ENCODE measurements at places on chromosomes 13 and 19.

GRCh38 chr19:2762783-2763496 is 20.1 kb downstream of the SGTA start:
- DNase-seq, result no peak

DNA sequence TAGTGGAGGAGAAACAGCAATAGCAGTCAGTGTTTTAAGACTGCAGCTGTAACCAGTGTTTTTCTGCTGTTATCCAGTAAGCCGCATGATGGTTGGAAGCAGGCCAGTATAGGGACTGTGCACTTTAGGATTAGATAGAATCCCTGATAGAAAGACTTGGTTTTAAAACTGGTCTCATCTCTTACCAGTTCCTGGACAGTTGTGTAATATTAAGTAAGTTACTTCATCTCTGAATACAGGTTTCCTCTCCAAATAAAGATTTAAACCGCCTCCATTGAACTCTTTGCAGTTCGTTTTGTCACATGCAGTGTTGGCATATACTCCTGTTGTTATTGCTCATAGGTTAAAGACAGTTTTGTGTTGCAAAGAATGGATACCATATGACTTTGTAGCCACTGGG is 25.6 kb downstream of the URI1 start:
- no peak for DNase-seq

GRCh38 chr19:3397266-3398022 is 31.1 kb downstream of the NFIC start:
- peak; percentile 2 for DNase-seq

DNA sequence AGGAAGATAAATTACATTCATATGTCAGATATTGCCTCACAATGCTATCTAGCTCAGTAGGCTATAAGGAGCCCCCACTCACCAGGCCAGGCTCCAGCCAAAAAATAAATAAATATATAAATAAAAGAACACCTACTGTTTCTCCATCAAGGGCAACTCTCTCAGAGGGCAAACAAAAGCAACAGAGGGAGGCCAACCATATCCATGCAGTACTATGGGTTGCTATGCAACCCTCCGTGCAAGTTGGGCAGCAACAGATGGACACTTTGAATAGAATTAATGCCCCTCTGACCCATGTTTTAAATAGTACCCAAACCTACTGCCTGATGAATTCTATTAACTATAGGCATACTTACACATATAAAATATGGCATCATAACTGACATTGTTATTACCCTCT is 279.8 kb upstream of the EDNRB start:
- no peak for DNase-seq

DNA sequence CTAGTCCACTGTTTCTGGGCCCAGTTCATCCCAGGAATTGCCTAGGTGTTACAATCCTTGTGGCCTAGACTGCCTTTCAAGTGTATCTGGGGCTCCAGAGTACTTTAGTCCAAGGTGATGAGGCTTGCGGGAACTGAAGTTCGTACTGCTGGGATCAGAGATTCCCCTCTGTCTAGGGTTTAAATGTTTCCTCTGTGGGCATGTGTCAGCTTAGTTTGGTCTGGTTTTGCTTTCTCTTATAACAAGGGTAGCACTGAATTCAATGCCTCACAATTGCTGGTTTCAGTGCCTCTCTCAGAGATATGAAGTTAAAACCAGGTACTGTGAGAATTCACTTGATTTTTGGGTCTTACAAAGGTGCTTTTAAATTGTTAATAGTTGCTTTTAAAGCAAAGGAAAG is 30.8 kb downstream of the RGCC start:
- DNase-seq, result no peak

GRCh38 chr13:36789061-36789460 is 30.0 kb upstream of the RFXAP start:
- peak; percentile 1 for DNase-seq

DNA sequence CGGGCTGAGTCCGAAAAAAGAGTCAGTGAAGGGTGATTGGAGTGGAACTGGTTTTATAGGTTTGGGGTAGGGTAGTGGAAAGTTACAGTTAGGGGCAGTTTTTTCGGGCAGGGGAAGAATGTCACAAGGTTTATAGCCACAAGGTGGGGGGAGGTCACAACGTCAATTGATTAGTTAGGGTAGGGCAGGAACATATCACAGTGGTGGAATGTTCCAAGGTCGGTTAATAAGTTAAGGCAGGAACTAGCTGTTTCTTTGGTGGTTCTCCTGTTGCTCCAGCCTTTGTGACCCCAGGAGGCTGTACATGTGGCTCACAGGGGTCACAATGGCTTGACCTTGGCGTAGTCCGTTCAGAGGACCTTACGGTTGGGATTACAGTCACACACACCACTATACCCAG is 20.3 kb downstream of the RDH8 start:
- DNase-seq, result no peak

Measured in LoVo (cell line).